ENCODE measurements at places on chromosomes 16 and 17.

GRCh38 chr16:8611886-8612600 is 9.5 kb upstream of the METTL22 start:
- DNase-seq: no peak

DNA sequence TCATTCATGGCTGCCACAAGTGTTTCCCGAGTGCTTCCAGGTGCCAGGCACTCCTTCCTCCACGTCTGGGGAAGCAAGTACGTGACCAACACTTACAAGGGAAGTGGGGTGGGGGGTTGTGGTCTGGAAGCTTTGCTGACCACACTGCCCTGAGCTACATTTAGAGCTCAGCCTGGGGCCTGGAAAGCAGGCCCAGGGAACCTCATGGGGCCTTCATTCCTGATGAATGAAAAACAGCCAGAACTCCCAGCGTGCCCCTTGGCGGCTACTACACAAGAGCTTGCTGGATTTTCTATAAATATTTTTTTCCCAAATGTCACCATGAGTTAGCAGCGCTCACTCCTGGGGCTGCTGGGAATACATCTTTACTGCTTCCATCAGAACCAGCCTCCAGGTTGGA is 73.3 kb downstream of the ABCC12 start:
- no peak for DNase-seq

DNA sequence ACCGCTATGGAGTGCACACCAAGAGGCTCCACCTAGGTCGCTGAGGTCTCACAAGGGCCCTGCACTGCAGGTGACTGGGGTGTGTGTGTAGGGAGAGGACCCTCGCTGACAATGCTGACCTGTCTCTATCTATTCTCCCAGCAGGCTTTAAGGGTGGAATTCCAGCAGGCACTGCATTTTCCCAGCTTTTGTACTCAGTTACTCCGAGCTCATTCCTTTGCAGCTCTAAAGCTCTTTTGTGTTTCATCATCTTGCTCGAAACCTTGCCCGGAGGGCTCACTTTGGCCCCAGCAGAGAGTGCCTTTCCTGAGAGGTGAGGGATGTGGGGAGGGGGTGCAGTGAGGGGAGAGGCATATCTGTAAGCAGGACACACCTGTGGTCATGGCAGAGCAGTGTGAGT is 39.3 kb downstream of the SMPD3 start:
- no peak for DNase-seq

DNA sequence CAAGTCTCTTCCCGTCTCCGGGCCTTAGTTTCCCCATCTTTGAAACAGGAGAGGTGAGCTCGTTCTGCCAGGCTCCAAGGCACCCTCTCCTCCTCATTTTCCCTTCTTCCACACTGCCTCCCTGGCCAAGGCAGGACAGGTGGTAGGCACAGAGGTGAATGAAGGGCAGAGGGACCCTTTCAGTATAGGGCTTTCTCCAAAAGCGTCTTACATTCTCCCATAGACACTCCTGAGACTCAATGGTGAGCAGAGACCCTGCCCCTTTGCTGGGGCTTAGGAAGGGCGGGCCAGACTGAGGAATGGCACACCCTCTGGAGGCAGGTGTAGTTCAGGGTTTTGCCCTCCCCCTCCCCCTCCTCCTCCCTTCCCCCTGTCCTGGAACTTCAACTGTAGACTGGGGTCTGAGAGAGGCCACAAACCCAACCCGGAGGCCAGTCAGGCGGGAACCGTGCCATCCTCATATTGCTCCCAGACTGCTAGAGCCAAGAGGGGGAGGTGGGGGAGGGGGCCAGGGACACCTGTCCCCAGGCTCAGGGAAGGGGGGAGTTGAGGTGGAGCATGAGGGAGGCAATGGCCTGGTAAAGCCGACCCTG is 1.9 kb downstream of the PLEKHH3 start:
- DNase-seq: peak; percentile 64
